ENCODE measurements at places on chromosomes 7 and 10. TPM values are rescaled to one million over a fixed set of nuclear protein-coding genes. Genes with fewer than 3 reads are reported as not detected.

Gene METTL27
- 0.40 TPM for total RNA-seq

Gene DRGX
- not detected for total RNA-seq

Gene LMTK2
- 20.2 TPM for total RNA-seq

Gene TM9SF3
- 30.9 TPM for total RNA-seq

Gene CACNB2
- not detected for total RNA-seq

GRCh38 chr10:28722065-28722803, 44.9 kb downstream of the BAMBI start:
- H3K4me3 ChIP-seq, result peak overlapping the region; percentile 56
- peaks cover 10% of the 10 kb centered on the region for H3K4me1 ChIP-seq
- H3K27ac ChIP-seq, result no peak overlapping the region

- no peaks in the 10 kb centered on the region for H3K4me1 ChIP-seq
- H3K27ac ChIP-seq, result no peak overlapping the region
- no peak overlapping the region for H3K4me3 ChIP-seq
Observed at GRCh38 chr10:32269343-32270100, 77.4 kb downstream of the EPC1 start.

DNA sequence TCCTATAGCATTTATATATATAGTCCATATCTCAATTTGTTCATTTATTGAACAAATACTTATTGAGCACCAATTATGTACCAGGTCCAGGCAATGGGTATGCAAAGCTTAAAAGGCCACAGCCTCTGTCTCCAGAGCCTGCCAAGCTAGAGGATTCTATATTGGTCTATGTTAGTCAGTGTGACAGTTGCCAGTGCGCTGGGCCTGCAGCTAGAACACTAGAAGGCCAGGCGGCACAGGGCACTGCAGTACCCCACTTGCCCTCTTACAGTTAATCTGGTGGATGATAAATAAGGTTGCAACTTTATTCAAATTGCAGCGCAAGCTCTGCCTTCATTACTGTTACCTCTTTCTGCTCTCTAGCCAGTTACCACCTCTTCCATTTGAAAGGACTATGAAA, 68.8 kb downstream of the PPP1R3C start:
- H3K27me3 ChIP-seq, result no peaks in the 10 kb centered on the region
- H3K4me3 ChIP-seq, result no peak overlapping the region
- H3K4me1 ChIP-seq, result peaks cover 31% of the 10 kb centered on the region
- peak; percentile 60 for DNase-seq
- H3K36me3 ChIP-seq, result no peaks in the 10 kb centered on the region
- peak overlapping the region; percentile 80 for H3K27ac ChIP-seq

DNA sequence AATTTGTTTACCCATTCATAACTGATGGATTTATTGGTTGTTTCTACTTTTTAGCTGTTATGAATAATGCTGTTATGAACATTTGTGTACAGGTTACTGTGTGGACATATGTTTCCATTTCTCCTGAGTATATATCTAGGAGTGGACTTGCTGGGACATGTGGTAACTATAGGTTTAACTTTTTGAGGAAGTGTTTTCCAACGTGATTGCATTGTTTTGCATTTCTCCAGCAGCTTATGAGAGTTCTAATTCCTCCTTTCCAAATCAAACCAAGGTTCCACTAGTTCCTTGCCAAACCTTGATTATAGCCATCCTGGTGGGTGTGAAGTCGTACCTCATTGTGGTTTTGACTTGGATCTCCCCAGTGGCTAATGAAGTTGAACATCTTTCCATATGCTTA, 2.6 kb upstream of the PRF1 start:
- H3K36me3 ChIP-seq, result no peaks in the 10 kb centered on the region
- no peaks in the 10 kb centered on the region for H3K4me1 ChIP-seq
- H3K27me3 ChIP-seq, result no peaks in the 10 kb centered on the region
- H3K4me3 ChIP-seq, result no peak overlapping the region

DNA sequence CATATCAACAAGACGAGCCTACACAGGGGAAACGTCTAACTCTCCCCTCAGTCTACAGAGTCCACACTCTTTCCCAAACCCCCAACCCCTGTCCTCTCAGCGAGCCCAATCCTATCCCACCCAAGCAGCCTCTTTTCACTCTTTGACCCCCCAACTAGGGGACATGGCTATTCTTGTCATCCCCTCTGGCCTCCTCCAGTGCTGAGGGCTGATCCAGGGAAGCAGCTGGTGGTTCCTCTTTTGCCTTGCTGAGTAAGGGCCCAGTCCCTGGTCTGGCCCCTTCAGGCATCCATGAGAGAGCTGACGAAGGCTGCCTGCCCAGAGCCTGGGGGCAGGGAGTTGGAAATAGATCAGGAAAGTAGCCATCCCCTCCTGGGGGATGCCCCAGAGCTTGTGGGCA, 6.4 kb downstream of the NOBOX start:
- no peaks in the 10 kb centered on the region for H3K36me3 ChIP-seq
- no peaks in the 10 kb centered on the region for H3K4me1 ChIP-seq

DNA sequence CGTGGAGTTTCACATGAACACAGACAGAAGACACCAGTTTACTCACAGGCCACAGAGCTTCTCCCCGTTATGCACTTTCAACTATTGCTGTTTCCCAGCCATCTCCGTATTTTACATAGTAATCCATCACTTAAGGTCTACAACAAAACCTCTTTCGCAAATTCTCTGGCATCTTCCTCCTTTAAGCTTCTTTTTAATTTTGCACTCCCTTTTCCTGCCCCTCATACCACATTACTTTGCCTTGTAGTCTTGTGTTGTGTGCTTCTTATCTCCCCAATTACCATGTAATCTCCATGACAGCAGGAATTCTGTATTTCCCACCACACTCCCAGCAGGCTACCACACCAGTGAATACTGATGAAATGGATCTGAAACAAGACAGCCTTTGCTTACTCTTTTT, 87.3 kb downstream of the ODAD2 start:
- no peak overlapping the region for H3K27ac ChIP-seq
- H3K4me3 ChIP-seq, result no peak overlapping the region
- H3K36me3 ChIP-seq, result no peaks in the 10 kb centered on the region

DNA sequence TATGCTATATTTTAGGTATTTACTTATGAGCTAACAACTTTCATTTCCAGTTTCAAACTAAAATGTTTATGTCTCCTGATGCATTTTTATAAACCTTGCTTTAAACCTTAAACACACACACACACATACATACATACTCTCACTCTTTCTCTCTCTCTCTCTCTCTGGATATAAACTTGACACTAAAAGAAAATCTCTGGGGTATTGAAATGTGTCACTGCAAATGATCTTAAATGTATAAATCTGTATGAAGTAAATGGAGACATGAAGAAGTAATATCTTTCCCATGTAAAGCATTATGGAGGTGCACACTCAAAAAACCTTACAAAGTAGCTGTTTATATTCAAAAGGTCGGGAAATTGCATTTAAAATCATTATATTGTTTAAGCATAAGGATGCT, 37.0 kb downstream of the RELN start:
- peaks cover 2% of the 10 kb centered on the region for H3K27me3 ChIP-seq
- no peak for DNase-seq
- H3K4me1 ChIP-seq, result no peaks in the 10 kb centered on the region

GRCh38 chr10:90842725-90843124, 15.1 kb downstream of the HTR7 start:
- no peak overlapping the region for H3K4me3 ChIP-seq
- no peaks in the 10 kb centered on the region for H3K36me3 ChIP-seq
- DNase-seq, result no peak
- H3K4me1 ChIP-seq, result no peaks in the 10 kb centered on the region
- H3K27ac ChIP-seq, result no peak overlapping the region
- no peaks in the 10 kb centered on the region for H3K27me3 ChIP-seq

- H3K4me3 ChIP-seq, result no peak overlapping the region
- DNase-seq, result no peak
- H3K27me3 ChIP-seq, result no peaks in the 10 kb centered on the region
- H3K27ac ChIP-seq, result no peak overlapping the region
Observed at GRCh38 chr10:3895045-3895631, 110.1 kb upstream of the KLF6 start.

GRCh38 chr10:125548878-125549277, 134.1 kb downstream of the TEX36 start:
- no peak for DNase-seq
- H3K36me3 ChIP-seq, result no peaks in the 10 kb centered on the region
- H3K4me1 ChIP-seq, result no peaks in the 10 kb centered on the region
- H3K27ac ChIP-seq, result no peak overlapping the region

DNA sequence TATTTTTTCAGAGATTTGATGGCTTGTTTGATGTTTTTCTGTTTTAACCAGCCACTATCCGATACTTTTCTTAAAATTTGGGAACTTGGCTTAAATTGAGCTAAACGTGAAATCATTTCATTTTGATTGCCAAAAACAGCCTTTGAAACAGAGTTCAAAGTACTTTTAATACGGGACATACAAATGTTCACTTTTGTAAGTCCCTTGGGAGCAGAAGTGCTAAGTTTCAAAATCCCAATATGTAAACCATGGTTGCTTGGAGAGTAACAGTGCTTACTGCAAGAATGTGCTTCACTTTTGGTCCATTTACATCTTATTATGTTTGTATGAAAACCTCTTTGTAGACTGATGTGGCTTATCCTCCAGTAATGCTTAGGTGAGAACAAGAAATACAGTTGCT, 10.9 kb downstream of the PNPLA8 start:
- no peak overlapping the region for H3K27ac ChIP-seq
- H3K36me3 ChIP-seq, result peaks cover 5% of the 10 kb centered on the region
- H3K27me3 ChIP-seq, result no peaks in the 10 kb centered on the region
- H3K4me1 ChIP-seq, result peaks cover 1% of the 10 kb centered on the region
- no peak overlapping the region for H3K4me3 ChIP-seq
- no peak for DNase-seq

GRCh38 chr7:131355917-131356777, 28.5 kb downstream of the MKLN1 start:
- DNase-seq, result no peak
- no peaks in the 10 kb centered on the region for H3K27me3 ChIP-seq
- no peak overlapping the region for H3K27ac ChIP-seq
- no peaks in the 10 kb centered on the region for H3K36me3 ChIP-seq
- H3K4me1 ChIP-seq, result peaks cover 72% of the 10 kb centered on the region
- no peak overlapping the region for H3K4me3 ChIP-seq

- no peaks in the 10 kb centered on the region for H3K36me3 ChIP-seq
- H3K4me3 ChIP-seq, result no peak overlapping the region
- no peak overlapping the region for H3K27ac ChIP-seq
Observed at GRCh38 chr10:112546474-112546873, 99.5 kb downstream of the VTI1A start.

DNA sequence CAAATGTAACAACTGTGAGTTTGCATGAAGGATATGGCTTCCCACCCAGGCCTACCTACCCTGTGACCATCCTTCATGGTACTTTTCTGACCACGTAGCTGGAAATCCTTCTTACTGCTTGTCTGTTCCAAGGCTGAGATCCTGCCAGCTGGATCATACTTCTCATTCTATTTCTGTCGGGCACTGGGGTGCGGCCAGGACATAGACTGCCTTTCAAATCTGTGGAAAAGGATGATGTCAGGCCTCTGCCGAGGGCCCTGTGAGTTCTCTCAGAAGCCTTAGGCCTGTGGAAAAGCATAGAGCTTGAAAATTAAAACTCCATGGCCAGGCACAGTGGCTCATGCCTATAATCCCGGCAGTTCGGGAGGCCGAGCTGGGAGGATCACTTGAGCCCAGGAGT, 10.0 kb downstream of the VWC2 start:
- H3K27me3 ChIP-seq, result no peaks in the 10 kb centered on the region
- no peak overlapping the region for H3K27ac ChIP-seq
- no peaks in the 10 kb centered on the region for H3K4me1 ChIP-seq
- peak; percentile 14 for DNase-seq

GRCh38 chr10:69382382-69383117, 34.2 kb downstream of the TACR2 start:
- no peak for DNase-seq
- H3K27ac ChIP-seq, result peak overlapping the region; percentile 59
- H3K27me3 ChIP-seq, result no peaks in the 10 kb centered on the region
- H3K4me3 ChIP-seq, result no peak overlapping the region
- H3K36me3 ChIP-seq, result peaks cover 75% of the 10 kb centered on the region

- H3K27ac ChIP-seq, result no peak overlapping the region
- H3K4me1 ChIP-seq, result peaks cover 21% of the 10 kb centered on the region
- H3K4me3 ChIP-seq, result no peak overlapping the region
Observed at GRCh38 chr7:99090771-99091542, 53.0 kb downstream of the SMURF1 start.

Data from gastrocnemius medialis (tissue), 4 donors.